ENCODE measurements at places on chromosomes 5 and 9.
A peak's percentile ranks its signal among the peaks of the same experiment; 100 is the strongest.

DNA sequence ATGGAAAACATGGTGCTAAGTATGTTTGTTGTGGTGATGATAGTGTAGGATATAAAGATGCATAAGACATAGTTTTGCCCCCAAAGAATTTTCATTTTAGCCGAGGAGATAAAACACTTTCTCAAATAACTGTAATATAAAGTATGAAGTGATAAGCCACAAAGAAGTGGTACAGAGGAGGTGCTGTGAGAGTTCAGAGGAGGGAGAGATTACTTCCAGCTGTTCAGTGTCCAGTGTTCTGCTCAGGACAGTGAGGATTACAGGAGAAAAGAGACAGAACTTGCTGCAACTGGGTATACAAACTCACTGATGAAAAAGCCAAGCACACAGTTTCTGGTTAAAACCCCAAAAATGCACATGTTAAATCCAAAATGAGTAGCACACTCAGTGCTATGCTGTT is 309.3 kb downstream of the KIAA0825 start:
- no peak for DNase-seq

DNA sequence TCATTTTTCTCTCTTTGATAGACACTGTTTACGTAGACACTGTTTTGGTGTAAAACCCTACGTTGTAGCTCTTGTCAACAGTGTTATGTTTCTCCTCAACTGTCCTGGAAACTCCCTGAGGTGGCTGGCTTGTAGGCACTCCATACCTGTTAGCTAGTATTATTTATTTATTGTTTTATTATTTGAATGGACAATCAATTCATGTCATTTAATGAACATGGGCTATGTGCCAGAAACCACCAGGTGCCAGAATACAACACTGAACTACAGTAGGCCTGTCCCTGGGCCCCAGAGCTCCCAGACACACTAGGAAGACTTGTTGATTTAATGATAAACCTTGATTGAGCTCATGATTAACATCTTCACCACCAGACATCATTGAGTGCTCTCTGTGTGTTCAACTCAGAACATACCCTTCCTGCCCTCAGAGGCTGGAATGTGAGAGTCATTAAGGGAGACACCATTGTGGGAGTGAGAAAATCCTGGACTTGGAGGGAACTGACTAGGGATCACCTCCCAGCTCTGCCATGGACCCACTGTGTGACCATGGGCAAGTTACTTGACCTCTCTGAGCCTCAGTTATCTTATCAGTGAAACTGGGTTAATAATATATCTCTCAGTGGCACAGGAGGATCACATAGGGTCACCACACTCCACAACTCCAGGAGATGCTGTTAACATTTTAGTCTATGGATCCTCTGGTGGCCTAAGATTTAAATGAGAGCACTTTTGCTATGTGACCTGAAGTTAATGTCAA is 19.2 kb downstream of the IRF1 start:
- no peak for DNase-seq

GRCh38 chr9:117763314-117763713 is 59.1 kb downstream of the TLR4 start:
- no peak for DNase-seq

- DNase-seq = no peak
Measured at GRCh38 chr5:151077967-151078366, 2.9 kb downstream of the TNIP1 start.

DNA sequence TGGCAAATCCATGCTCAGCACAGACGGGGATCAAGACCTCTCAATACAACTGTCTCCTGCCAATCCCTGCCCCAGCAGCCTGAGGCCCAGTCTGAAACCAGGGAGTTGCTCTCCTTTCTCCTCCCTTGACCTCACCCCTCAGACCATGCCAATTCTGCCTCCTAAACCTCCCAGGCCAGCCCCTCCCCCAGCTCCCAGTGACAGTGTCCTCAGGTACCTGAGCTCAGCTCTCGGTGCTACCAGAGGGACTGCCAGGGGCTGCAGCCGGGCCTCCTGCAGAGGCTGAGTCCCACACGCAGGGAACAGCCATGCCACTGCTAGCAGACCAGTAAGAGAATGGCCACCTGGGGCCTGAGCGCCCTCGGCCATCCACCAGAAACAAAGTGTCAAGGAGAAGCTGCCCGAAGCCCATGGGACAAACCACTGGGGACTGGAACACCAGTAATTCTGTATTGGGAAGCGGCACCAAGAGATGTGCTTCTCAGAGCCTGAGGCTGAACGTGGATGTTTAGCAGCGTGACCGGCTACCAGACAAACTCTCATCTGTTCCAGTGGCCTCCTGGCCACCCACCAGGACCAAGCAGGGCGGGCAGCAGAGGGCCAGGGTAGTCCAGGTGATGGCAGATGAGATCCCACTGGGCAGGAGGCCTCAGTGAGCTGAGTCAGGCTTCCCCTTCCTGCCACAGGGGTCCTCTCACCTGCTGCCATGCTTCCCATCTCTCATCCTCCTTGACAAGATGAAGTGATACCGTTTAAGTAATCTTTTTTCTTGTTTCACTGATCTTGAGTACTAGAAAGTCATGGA is 557 bp upstream of the IL3 start:
- DNase-seq = no peak

GRCh38 chr9:94772144-94772543 is 45.6 kb downstream of the AOPEP start:
- no peak for DNase-seq

GRCh38 chr9:123169926-123170325 is 98.5 kb downstream of the STRBP start:
- no peak for DNase-seq

- DNase-seq = no peak
Measured at GRCh38 chr9:70315389-70315788, 56.6 kb downstream of the SMC5 start.

DNA sequence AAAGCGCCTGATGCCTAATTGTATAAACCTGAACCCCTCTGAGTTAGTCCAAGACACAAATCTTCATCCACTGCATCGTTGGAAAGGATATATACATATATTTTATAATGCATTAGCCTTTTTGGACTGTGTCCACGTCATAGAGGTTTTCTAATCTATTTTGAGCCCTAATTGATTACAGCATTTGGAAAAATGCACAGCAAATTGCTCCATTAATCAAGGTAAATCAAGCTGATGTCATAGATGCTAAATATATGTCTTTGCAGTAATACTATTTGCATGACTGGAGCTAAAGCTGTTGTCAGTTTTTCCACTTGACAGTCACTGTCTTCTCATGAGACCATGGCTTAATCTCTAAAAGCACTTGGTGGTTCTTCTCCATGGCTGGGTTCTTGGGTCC is 483.5 kb upstream of the TNC start:
- no peak for DNase-seq

- peak; percentile 85 for DNase-seq
Measured at GRCh38 chr5:180353048-180353979, at the start of gene GFPT2. Gene GFPT2, minus strand, starts transcription at chr5:180353336. Its CDS starts 119 bp downstream, at chr5:180353217.

DNA sequence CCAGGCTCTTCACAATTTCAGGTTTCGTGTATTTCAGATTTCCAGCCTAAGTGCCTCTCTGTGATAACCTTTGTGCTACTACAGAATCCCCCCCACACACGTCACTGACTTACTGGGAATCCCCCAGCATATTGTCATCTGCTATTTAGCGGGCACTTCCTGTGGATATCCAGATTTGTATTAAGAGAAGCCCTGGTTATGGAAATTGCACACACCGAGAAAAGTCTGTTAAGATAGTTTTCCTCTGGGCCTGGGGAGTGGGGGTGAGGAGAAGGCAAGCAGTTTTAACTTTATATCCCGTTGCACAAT is 269.9 kb downstream of the MED10 start:
- no peak for DNase-seq

DNA sequence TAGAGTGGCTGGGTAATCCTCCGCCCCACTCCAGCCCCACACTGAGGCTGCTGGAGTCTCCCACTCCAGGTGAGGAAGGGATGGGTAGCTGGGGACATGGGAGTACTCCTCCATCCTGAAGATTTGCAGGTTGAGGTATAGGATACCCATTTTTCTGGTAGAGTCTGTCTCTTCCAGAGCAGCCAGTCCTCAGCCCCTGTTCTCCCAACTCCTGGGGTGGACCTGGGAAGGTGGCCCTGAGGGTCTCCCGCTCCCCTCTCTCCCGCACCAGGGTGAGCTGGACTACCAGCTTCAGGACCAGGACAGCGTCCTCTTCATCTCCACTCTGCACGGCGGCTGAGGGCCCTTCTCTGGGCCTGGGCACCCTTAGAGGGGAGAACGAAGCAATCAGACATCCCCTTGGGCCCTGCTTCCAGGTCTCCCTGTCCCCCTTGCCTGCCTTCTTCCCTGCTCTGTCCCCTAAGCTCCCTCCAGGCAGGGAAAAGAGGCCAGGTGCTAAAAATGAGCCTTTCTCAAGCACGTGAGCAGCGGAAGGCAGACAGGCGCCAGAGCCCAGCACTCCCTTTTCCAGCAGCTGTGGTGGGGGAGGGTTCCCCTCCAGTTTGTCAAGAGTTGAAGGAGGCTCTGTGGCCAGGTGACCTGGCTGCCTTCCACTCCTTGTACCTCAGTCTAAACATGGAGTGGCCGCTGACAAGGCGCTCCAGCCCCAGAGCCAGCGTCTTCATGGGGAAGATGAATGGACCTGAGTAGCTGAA is 18.4 kb downstream of the URM1 start:
- DNase-seq = no peak

GRCh38 chr9:614431-614830 is 227.1 kb upstream of the DMRT1 start:
- peak; percentile 47 for DNase-seq

- DNase-seq = no peak
Measured at GRCh38 chr9:68802525-68803015, 97.5 kb downstream of the PIP5K1B start.

Data from hippocampal formation (tissue), 2 donors.